ENCODE measurements at places on chromosomes 3 and 15. TPM values are rescaled to one million over a fixed set of nuclear protein-coding genes. Genes with fewer than 3 reads are reported as not detected.

GREM1 gene
- total RNA-seq, result 84.7 TPM

CHRNA3 gene
- total RNA-seq, result 0.28 TPM

RPP25 gene
- 13.4 TPM for total RNA-seq

C2CD4A gene
- 0.28 TPM for total RNA-seq

PRSS50 gene
- total RNA-seq, result not detected

PLOD2 gene
- total RNA-seq, result 1,238 TPM

IREB2 gene
- 31.9 TPM for total RNA-seq

SLC9C1 gene
- 0.56 TPM for total RNA-seq

GPR149 gene
- total RNA-seq, result not detected

CRABP1 gene
- not detected for total RNA-seq
